ENCODE measurements at places on chromosomes 11 and 22. TPM values are rescaled to one million over a fixed set of nuclear protein-coding genes. Genes with fewer than 3 reads are reported as not detected.

The MISFA gene
- total RNA-seq = 4.8 TPM

The OR8A1 gene
- not detected for total RNA-seq

The OR2AG1 gene
- not detected for total RNA-seq

The OR52A1 gene
- not detected for total RNA-seq

The TRIM48 gene
- not detected for total RNA-seq

The YPEL4 gene
- 0.35 TPM for total RNA-seq
